ENCODE measurements at places on chromosomes 7 and 10.

- DNase-seq, result no peak
Observed at GRCh38 chr7:12607134-12607533, 36.6 kb downstream of the SCIN start.

DNA sequence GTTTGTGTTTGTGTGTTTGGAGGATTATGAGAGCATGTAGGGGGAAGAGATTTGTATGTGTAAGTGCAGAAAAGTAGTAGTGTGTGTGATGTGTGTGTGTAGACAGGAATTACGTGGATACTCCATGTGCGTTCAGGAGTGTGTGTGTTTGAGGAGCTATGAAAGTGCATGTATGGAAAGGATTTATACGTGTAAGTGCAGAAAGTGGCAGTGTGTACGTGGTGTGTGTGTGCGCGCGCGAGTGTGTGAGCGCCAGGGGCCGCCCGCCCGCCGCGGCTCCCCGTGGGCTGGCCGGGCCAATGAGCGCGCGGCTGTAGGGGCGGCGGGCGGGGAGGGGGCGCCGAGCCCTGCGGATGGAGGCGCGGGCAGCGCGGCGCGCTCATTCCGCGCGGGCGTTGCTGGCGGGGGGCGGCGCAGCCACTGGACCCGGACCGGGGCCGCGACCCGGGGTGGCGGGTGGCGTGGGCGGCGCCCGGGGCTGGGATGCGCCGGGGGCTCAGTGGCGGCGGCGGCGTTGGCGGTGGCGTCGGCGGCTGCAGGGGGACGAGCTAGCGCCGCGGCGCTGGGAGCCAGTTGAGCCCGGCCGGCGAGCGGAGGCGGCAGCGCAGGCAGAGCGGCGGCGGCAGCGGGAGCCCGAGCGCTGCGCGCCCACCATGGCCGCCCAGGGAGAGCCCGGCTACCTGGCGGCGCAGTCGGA, at the start of gene BICC1:
Gene BICC1 (plus strand): TSS at position 382 of the 697 bp plus-strand sequence. CDS start 272 bp downstream, at position 654.
- peak; percentile 86 for DNase-seq

GRCh38 chr7:98988641-98989040, 110.3 kb downstream of the TRRAP start:
- no peak for DNase-seq

- DNase-seq, result peak; percentile 30
Observed at GRCh38 chr7:153061910-153062528, 302.5 kb downstream of the ACTR3B start.

GRCh38 chr10:112710528-112710927, 239.5 kb upstream of the TCF7L2 start:
- no peak for DNase-seq
